H1 (cell line): ENCODE measurements at places on chromosomes 5 and 9.

DNA sequence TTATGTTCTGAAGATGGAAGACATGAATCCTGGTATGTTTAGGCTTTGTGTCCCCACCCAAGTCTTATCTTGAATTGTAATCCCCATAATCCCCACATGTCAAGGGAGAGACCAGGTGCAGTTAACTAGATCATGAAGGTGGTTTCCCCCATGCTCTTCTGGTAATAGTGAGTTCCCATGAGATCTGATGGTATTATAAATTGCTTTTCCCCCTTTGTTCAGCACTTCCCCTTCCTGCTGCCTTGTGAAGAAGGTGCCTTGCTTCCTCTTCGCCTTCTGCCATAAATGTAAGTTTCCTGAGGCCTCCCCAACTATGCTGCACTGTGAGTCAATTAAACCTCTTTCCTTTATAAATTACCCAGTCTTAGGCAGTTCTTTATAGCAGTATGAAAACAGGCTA lies 229.0 kb downstream of the ARL15 start:
- no peak for DNase-seq
- no peak overlapping the region for H3K4me3 ChIP-seq
- no peaks in the 10 kb centered on the region for H3K27me3 ChIP-seq

- H3K27me3 ChIP-seq = no peaks in the 10 kb centered on the region
- no peak overlapping the region for H3K4me3 ChIP-seq
- no peaks in the 10 kb centered on the region; the same call in 1 of the 2 replicates for H3K4me1 ChIP-seq
Measured at GRCh38 chr5:52952483-52952882, 36.7 kb upstream of the ITGA2 start.

GRCh38 chr5:101897914-101898313 lies 398.2 kb downstream of the SLCO4C1 start:
- no peak overlapping the region for H3K27ac ChIP-seq
- H3K4me3 ChIP-seq = no peak overlapping the region
- peaks cover 5% of the 10 kb centered on the region for H3K4me1 ChIP-seq
- H3K27me3 ChIP-seq = no peaks in the 10 kb centered on the region
- H3K36me3 ChIP-seq = no peaks in the 10 kb centered on the region

GRCh38 chr5:56168066-56168478 lies 65.1 kb downstream of the ANKRD55 start:
- no peak for DNase-seq
- H3K4me1 ChIP-seq = no peaks in the 10 kb centered on the region
- no peaks in the 10 kb centered on the region for H3K36me3 ChIP-seq
- no peak overlapping the region for H3K4me3 ChIP-seq
- H3K27me3 ChIP-seq = no peaks in the 10 kb centered on the region
- H3K27ac ChIP-seq = no peak overlapping the region

GRCh38 chr5:83837265-83837907 lies 116.7 kb upstream of the HAPLN1 start:
- no peak for DNase-seq
- no peaks in the 10 kb centered on the region for H3K4me1 ChIP-seq
- H3K4me3 ChIP-seq = no peak overlapping the region
- no peaks in the 10 kb centered on the region for H3K27me3 ChIP-seq
- no peaks in the 10 kb centered on the region for H3K36me3 ChIP-seq
- no peak overlapping the region for H3K27ac ChIP-seq
